ENCODE measurements at places on chromosomes 6 and 20.
A peak's percentile ranks its signal among the peaks of the same experiment; 100 is the strongest.

DNA sequence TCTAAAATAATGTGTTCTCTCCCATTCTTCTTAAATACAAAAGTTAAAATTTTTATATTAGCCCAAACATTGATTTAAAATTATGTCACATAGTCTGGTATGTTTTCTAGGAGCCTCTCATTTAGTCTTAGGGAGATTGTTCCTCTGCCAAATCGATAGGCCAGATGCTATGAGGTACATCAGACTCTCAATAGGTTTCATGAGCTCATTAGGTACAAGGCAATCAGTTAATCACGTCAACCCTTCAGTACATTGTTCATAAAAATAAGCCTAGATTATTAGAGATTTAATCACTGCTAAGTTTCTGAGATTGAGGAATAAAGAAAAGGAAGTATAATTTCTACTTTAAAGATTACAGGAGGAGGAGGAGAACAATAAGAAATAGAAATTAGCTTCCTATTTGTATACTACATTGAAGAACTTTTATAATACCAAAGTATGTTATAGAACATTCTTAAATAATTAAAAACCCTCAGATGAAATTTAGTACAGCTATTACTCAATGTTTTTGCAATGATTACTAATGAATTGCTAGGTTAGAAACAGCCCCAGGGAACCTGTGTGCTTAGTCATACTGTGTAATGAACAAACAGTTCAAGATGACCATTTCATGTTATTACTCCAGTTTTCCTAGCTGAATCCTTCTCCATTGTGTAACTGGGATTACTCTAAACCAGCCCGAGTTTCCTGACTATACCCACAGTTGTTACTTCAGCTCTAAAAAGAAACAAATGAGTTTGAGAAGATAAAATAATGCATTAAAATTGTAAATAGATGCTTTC is 117.0 kb downstream of the BMP5 start:
- DNase-seq: peak; percentile 42

DNA sequence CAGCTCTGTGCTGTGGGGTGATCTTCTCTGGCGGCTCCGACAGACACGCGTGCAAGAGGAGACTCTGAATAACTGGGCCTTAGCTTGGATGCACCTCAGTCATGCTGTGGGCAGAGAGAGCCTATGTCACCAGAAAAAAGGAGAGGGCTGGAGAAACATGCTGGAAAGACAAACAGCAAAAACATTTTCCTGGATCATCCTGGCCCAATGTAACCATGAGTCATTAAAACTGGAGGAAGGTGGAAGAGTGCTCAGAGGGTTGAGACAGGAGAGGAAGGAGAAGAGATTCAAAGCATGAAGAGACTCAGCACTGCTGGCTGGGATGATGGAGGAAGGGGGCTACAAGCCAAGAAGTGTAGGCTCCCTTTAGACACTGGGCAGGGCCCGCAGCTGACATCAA is 292.0 kb downstream of the CDH26 start:
- no peak for DNase-seq

- DNase-seq: no peak
Observed at GRCh38 chr6:87146363-87146762, 9.0 kb upstream of the ZNF292 start.

GRCh38 chr20:18614244-18614643 is 26.4 kb downstream of the DTD1 start:
- DNase-seq: no peak

DNA sequence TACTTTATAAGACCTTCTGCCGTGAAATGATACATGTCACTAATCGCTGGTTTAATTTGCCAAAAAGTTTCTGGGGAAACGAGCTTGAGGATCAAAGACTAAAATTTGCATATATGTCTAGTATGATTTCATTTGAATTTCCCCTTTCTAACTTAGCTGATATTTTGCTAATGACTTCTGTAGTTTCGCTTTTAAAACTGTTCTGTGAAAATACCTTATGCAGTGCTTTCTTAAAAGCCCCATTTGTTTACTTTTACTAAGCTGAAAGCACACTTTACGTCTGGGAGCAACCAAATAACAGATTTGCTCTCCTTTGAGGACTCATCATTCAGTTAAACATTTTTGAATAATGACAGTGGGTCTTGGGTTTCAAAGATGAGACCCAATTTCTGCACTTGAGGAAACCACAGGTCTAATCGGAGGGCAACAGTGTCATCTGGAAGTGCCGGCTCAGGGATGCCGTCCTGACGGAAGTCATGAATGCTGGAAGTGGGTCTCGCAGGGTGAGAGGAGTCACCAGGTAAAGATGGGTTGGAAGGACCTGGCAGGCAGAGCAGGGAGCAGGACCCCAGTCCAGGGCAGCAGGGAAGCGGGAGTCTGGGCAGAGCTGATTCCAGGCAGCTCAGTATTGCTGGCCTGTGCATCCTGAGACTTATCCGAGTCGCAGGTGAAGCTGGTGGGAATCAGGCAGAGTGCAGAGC is 33.2 kb downstream of the PLEKHG1 start:
- no peak for DNase-seq
